ENCODE measurements at places on chromosomes 7 and 10.

DNA sequence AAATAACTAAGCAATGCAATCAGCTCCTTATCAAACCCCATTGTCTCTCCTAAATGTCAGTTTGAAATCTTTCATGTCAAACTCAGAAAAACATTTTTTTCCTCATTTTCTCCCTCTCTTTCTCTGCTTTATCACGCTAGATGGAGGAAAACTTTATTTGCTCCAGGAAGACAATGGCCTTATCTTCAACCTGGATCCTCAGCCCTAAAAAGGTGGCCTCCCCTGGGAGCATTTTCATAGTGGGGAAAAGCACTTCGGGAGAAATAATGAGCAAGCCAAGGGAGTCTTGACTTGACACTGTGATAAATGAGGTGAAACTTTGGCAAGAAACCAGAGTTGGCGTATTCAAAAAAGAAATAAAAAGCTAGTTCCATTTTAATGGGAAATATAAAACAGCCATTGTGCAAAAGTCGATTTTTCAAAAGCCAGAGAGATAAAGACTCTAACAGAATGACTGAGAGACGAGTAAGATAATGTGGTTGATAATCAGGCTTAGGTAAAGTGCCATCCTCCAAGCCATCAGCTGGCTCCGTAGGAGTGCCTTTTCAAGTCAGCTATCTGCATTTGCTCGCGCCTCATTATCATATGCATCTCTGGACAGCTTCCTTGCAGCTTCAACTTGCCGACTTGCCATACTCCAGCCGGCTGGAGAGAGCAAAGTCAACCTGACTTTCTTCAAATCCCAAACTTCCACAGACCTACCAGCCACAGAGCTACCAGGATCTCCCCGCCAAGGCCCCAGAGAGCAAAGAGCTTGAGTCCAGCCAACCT lies 19.9 kb downstream of the HABP2 start:
- no peak for DNase-seq

GRCh38 chr10:110747609-110748464 lies 103.7 kb downstream of the RBM20 start:
- DNase-seq = no peak

GRCh38 chr7:77382532-77382931 lies 33.6 kb downstream of the GSAP start:
- no peak for DNase-seq

DNA sequence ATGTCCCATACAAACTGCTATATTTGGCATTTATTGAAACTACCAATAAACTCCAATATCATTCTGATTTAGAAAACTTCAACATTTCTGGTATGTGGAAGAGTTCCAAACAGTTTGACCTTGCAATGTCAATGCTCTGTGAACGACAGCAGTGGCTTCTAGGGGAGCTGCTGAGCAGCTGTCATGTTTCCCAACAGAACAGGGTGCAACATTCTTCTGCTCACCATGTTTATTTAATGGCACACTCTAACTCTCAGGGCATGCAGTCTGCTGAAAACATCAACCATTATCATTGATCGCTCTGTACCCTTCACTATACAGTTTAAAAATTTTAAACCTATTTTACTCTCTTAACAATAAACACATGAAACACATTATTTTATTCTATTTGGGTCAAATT lies 25.9 kb downstream of the LMOD2 start:
- DNase-seq = no peak

DNA sequence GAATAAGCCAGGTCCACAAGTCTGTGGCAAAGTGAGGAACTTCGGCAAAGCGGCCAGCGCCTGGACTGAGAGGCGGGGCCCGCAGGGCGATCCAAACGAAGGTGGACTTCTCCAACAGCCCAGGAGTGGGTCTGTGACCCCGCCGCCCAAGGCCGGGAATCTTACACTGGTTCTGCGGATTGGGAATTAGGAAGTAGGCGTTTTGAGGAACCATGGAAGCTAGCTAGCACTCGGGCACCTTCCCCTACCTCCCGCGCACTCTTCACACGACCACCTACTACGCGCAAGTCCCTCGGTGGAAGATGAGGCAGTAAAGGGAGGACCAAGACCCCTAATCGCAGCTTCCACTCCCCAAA lies 570 bp upstream of the ARF5 start:
- DNase-seq = no peak

DNA sequence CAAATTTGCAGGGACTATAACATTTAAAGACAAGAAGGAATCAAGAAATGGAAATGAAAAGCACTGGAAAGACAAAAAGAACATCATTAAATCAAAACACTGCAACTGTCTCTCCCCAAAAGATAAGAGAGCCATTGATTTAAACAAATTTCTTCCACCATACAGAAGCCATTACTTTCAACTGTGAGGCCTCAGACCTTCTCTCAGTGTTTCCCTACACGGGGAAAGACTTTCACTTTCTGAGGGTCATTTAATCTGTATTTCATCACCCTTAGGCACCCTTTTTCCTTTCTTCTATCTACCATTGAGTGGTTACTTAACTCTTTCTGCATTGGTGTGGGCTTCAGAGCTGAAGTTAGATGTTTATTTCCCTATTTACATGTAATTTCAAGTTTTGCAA lies 47.5 kb downstream of the CCDC172 start:
- DNase-seq = no peak

DNA sequence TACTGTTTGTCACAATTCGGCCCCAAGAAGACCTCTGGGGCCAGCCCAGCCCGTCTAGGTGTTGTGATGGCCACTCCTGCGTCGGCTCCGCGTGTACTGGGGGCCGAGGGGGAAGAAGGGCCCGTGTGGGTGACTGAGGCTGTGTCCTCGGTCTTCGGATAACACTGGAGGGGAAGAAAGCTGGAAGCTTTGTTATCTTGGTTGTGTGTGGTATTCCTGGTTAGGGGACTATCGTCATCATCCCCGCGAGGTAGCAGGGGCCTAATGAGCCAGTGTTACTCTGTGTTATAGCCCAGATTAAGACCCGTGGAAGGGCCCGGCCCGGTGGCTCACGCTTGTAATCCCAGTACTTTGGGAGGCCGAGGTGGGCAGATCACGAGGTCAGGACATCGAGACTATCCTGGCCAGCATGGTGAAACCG lies 854 bp downstream of the MTG1 start:
- DNase-seq = no peak

DNA sequence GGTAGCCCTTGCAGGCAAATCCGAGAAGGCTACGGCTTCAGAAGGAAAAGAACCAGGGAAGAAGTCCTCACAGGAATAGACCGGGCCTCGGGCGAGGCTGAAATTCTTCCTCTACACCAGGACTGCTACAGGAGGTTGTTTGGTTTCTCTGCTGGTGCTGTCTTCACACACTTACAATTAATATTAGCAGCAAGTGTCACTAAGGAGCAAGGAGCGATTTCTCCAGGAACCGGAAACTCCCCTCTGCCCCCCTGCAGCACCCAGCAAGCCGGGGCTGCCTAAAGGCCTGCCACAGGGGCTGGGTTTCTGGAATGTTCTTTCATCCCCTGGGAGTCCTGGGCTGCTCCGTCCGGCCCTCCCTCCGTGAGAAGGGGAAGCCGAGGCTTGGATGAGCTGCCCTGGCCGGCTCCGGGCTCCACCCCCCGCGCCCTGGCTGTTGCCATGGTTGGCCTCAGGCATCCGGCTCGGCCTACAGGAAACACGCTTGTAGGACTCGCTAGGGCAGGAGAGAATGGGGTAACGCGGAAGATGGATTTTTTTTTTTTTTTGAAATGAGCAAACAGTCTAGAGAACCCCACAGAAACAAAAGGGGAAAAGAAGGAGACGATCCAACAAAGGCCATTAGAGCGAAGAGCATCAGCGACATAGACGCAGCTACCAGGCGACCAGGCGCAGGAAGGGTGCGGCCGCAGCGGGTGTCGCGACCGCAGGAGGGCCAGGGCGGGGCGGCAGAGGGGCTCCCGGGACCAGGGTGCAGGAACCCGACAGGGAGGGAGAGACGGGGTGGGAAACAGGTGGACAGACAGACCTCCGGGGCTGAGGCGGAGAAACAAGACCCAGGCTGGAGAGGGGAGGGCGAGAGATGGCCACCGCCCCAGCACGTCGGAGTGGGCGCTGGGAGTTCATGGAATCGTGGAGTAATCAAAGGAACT lies 33.0 kb downstream of the EN2 start:
- DNase-seq = no peak

DNA sequence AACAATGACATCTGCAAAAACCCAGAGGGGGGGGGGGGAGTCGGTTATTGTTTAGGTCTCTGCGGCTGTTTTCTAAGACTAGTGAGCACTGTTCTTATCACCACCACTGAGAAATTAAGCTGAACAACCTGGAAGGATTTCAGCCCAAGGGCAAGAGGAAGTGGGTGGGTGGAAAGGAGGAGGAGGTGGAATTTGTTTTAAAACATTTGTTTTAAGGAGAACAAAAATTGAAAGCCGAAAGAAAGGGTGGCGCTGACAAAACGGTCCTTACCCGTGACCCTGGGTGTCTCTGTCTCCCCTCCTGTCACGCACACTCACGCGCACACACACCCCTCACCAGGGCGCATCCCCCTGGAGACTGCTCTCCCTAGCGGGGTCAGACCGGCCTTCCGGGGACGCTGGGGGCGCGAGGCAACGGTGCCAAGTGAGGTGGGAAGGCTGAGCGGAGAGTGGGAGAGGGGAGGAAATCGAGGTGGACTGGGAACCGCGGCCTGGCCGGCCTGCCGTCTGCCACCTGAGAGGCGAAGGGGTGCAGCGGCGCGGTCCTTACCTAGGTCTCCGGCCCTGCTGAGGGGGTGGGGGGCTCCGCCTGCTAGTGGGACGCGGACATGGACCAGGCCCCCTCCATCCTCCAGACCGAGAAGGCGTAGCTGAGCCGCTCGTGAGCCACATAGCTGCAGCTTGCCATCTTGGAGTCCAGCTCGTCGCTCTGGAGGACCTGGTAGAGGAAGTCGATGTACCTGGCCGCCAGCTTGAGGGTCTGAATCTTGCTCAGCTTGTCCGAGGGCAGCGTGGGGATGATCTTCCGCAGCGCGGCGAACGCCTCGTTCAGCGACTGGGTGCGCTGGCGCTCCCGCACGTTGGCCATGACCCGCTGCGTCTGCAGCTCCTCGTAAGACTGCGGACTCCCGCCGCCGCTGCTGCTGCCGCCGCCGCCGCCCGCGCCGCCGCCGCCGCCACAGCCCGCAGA lies 1.0 kb downstream of the TWIST1 start:
- peak; percentile 74 for DNase-seq

GRCh38 chr10:5816170-5816569 lies 2.9 kb upstream of the GDI2 start:
- DNase-seq = no peak

DNA sequence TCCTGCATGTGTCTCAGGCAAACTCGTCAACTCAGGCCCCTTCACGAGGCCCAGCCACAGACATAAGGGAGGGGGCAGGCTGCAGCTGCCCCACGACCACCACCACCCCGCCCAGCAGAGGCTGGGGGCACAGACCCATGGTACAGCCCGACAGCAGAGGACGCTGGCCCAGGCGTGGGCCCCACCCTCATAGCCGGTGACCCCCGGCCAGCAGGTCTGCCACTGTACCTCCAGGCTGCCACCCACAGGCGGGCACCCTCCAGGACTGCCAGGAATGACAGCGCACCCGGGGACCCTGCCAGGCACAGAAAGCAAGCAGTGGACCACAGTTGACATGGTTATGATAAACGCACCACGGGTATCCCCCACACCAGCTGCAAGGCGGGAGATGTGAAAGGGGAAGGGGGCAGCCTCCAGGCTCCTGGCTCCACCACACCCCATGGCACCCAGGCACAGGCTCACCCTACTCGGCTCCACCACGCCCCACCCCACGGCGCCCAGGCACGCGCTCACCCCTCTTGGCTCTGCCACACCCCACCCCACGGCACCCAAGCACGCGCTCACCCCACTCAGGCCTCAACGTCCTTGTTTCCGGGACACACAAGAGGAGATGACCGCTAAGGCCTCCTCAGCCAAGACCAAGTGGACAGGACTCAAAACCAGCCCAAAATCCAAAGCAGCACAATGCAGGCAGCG lies 135.9 kb downstream of the MAD1L1 start:
- no peak for DNase-seq

DNA sequence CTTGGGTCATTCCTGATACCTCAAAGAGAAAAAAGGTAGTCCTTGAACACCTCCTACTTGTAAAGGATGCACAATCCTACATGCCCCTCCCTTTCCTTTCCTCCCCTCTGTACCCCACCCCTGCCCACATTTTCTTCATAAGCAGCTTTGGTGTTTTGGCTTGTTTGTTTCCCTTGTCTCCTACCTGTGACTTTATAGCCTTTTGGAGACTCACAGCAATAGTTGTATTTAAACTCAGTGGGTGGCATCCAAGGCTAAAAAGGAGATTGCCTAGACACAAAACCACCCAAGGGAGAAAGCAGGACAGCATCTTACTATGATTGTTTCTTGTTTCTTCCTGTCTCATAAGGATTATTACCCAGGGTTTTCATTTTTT lies 63.4 kb downstream of the EGFR start:
- DNase-seq = no peak

- peak; percentile 98 for DNase-seq
Measured at GRCh38 chr7:94632338-94633013, 23.5 kb downstream of the SGCE start.

GRCh38 chr7:118436663-118437062 lies 212.2 kb downstream of the ANKRD7 start:
- no peak for DNase-seq

DNA sequence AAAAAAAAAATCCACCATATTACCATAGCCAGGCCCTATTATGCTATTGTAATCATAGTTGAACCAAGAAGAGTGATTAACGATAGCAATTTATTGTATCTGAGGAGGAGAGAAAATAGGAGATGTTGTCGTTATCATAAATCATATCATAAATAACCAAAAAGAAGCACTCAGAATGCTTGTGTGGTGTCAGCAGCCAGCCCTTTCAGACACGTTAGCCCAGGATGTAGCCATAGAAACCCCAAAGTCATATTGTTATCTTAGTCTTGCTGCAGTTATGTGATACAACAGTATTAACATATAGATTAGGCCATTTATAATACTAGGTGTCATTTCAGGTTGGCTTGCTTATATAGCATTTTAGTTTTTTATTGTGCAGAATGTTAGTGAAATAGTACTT lies 102.2 kb upstream of the GATA3 start:
- no peak for DNase-seq

DNA sequence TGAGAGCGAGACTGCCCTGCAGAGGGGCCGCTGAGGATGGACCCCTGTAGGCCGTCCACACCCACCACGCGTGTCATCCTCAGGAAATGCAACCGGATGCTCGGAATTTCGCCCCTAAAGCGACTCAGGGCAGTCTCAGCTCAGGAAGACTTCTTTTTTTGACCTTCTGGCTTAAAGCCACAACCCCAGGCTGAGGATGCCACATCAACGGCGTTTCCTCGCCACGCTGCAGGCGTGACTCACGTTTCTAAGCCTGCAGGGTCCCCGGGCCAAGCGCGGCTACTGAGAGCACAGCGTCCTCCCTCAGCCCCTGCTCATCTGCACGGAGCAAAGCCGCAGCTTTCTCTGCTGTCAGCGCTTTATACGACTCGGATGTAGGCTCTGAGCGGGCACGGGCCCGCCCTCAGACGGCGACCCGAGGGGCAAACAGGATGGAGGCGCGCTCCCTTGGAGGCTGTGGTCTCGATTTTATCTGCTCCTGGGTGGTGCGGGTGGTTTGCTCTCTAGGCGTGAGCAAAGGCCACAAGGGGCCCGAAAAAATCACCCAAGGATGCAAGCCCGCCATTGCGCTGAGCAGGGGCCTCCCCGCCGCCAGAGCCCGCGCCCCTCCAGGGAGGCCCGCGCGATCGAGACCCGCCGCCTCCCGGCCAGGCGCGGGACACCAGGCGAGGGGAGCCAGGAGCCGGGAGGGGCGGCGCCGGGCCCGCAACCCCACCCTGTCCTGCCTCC lies 726 bp upstream of the INSIG1 start:
- peak; percentile 44 for DNase-seq

All from NCI-H1092 treated with DMSO at 0.1 percent for 48 hours (cell line).